ENCODE measurements at places on chromosomes 13 and 19.

- DNase-seq, result no peak
Measured at GRCh38 chr19:28869459-28869858, 343.5 kb downstream of the UQCRFS1 start.

GRCh38 chr13:39353988-39354387 is 249.0 kb downstream of the LHFPL6 start:
- no peak for DNase-seq

DNA sequence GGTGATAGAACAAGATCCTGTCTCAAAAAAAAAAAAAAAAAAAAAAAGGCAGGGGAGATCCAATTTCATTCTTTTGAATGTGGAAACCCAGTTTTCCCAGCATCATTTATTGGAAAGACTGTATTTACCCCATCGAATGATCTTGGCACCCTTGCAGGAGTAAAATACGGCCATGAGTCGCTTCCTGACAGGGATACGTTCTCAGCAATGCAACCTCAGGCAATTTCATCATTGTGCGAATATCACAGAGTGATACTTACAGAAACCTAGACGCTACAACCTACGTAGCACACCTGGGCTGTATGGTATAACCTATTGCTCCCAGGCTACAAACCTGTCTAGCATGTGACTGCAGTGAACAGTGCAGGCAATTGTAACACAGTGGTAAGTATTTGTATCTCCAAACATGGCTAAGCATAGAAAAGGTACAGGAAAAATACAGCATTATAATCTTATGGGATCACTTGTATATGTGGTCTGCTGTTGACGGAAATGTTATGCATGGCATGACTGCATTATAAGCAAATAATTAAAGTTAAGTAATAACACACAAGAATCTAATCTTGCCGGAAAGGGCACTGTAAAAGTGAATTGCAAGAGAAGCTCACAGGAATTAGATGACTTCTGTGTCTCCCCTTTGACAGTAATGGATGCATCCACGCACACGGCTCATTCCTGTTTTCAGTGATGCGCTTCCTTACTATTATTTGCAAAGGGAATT is 24.1 kb downstream of the RFX2 start:
- no peak for DNase-seq

GRCh38 chr13:59425211-59425741 is 738.5 kb downstream of the DIAPH3 start:
- no peak for DNase-seq

GRCh38 chr13:51923983-51924539 is 62.3 kb downstream of the CCDC70 start:
- DNase-seq, result no peak

- DNase-seq, result no peak
Measured at GRCh38 chr13:70630247-70630646, 522.0 kb upstream of the KLHL1 start.

GRCh38 chr13:52399708-52400107 is 6.3 kb downstream of the THSD1 start:
- no peak for DNase-seq

GRCh38 chr13:34152409-34152808 is 334.5 kb downstream of the RFC3 start:
- no peak for DNase-seq

Data from ecto neural progenitor cell (in vitro differentiated cells).